Activated T-cell treated with anti-CD3 and anti-CD28 coated beads for 4 hours (primary cell): ENCODE measurements at places on chromosomes 5 and 9.

- DNase-seq, result no peak
These were observed 277.5 kb upstream of the MVB12B start for GRCh38 chr9:126049088-126049487.

DNA sequence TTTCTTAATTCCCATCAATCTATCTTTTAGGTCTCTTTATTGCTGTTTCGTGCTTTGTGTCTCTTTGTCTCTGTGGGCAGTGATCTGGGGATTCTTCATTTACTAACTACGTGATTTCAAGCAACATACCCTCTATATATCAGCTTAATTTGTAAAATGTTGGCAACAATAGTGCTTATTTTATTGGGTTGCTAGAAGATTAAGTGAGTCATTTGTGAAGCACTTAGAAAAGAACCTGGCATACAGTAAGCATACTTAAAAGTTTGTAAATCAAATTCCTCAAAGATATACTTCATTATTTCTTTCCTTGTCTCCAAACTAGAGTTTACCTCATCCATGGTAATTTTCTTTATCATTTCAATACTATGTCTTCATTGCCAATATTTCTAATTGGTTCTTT, 669.7 kb downstream of the MAT2B start:
- DNase-seq, result no peak

GRCh38 chr9:4855841-4856240, 63.1 kb downstream of the RCL1 start:
- no peak for DNase-seq

DNA sequence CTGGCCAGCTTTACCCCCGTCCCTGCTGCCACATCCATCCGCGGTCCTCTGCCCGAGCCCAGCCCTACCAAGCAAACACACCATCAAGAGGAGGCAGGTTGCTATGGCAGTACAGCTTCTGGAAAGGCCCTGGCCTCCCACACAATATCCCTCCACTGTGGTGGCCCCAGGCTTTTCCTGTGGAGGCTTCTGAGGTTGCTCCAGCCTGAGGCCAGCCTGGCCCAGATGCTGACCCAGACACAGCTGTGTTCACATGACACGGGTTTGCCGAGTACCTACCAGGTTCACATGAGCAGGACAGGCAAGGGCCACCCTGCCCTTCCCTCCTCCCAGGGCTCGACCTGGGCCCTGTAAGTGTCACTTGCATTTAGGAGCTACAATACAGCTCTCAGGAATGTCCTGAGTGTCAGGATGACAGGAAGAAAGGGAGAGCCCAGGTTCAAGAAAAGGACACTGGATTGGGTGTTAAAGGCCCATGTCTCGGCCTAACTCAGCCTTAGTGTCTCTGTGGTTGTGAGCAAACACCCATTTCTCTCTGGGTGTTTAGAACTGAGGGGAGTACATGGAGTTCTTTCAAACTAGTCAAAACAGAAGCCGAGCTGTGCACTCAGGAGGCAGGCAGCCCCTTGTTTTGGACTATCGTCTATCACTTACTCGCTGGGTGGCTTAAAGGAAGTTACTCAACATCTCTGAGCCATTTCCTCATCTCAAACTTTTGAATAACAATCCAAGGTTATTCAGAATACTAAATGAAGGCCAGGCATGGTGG, 40.2 kb downstream of the NAIF1 start:
- no peak for DNase-seq

GRCh38 chr5:168531987-168532864, 3.1 kb downstream of the FBLL1 start:
- no peak for DNase-seq

- no peak for DNase-seq
These were observed 791 bp upstream of the STARD4 start for GRCh38 chr5:111513131-111513520.

GRCh38 chr5:82307451-82307850, 29.3 kb upstream of the RPS23 start:
- DNase-seq, result no peak
